ENCODE measurements at places on chromosomes 7 and 10. TPM values are rescaled to one million over a fixed set of nuclear protein-coding genes. Genes with fewer than 3 reads are reported as not detected.

DNA sequence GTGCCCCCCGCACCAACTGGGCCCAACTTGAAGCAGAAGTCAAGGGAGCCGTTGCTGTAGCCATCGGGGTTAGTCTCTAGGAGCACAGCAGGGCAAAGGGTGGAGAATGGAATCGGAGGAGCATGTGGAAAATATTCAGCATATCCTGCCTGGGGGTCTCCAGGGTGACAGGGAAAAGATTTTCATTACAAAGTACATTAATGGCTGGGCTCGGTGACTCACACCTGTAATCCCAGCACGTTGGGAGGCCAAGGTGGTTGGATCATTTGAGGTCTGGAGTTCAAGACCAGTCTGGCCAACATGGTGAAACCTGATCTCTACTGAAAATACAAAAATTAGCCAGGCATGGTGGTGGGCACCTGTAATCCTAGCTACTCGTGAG lies 53.8 kb upstream of the ABLIM1 start:
- no peaks in the 10 kb centered on the region for H3K27me3 ChIP-seq
- DNase-seq, result no peak
- H3K36me3 ChIP-seq, result no peaks in the 10 kb centered on the region
- no peak overlapping the region for H3K4me3 ChIP-seq

DNA sequence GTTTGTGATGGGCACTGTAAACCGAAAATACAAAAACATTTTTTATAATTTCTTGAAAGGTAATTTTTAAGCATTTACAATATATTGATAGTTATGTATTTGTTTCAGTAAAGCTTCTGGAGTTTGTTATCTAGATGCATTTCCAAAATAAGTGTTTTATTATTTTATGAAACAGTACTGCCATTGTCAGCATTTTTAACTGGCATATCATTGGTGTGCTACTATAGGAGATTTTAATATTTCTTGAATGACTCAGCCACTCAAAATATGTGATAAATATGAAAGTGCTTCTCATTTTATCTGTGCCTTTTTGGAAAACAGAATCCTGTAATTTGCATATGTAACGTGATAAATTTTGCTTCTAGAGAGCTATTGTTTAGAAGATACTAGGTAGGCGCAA lies 97.9 kb downstream of the ANKIB1 start:
- H3K27ac ChIP-seq, result no peak overlapping the region
- no peak overlapping the region for H3K4me3 ChIP-seq
- peaks cover 5% of the 10 kb centered on the region for H3K36me3 ChIP-seq
- H3K27me3 ChIP-seq, result no peaks in the 10 kb centered on the region
- no peaks in the 10 kb centered on the region for H3K4me1 ChIP-seq
- no peak for DNase-seq

DNA sequence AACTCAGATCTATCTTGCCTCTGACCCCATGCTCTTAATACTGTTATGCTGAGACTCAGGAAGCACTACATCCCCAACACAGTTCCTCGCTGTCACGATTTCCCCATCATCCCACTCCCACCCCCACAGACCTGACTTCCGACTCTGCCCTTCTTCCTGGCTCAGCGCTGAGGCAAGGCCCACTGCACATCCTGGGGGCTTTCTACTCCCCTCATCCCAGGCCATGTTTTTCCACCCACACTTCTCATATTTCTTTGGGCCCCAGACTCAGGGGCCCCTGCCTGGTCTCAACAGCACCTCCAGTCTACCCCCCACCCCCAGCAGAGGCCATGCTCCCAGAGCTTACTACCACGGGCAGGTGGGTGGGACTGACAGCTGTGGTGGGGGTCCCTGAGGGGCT lies 7.7 kb upstream of the NDST2 start:
- H3K27ac ChIP-seq, result no peak overlapping the region
- H3K4me3 ChIP-seq, result no peak overlapping the region
- DNase-seq, result no peak
- peaks cover 18% of the 10 kb centered on the region for H3K36me3 ChIP-seq
- no peaks in the 10 kb centered on the region for H3K4me1 ChIP-seq

DNA sequence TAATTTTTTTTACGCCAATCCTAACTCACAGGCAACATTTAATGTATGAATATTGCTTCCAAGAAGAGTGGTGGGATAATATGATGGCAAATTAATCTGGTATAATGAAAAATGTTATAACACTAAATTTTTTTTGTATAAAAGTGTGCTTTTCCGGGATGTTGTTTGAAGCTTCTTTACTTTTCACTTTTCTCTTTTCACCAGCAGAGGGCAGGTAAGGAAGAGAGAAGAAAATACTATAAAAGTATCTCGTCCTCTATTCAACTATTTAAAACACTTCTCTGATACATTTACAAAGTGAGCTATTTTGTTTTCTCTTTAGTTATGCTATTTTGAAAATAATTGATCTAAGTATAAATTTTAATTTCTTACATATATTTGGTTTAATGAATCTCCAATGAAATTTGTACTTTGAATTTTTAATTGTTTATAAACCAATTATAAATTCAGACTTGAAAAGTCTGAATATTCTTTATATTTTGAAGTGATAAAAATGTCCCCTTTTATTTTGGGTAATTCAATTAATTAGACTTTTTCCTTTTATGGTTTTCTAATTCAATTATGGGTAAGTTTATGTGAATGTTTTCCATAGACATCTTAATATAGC lies 20.7 kb upstream of the CFTR start:
- H3K27me3 ChIP-seq, result no peaks in the 10 kb centered on the region
- H3K4me3 ChIP-seq, result no peak overlapping the region
- no peak overlapping the region for H3K27ac ChIP-seq
- no peaks in the 10 kb centered on the region for H3K4me1 ChIP-seq

The PNLIP gene
- total RNA-seq, result 1.9 TPM

The AMZ1 gene
- 1.4 TPM for total RNA-seq
